Stimulated activated naive CD8-positive, alpha-beta T cell treated with anti-CD3 and anti-CD28 coated beads, Interleukin-15, amount 100 ng/mL, for 72 hours (primary cell): ENCODE measurements at places on chromosomes 5 and 9.

DNA sequence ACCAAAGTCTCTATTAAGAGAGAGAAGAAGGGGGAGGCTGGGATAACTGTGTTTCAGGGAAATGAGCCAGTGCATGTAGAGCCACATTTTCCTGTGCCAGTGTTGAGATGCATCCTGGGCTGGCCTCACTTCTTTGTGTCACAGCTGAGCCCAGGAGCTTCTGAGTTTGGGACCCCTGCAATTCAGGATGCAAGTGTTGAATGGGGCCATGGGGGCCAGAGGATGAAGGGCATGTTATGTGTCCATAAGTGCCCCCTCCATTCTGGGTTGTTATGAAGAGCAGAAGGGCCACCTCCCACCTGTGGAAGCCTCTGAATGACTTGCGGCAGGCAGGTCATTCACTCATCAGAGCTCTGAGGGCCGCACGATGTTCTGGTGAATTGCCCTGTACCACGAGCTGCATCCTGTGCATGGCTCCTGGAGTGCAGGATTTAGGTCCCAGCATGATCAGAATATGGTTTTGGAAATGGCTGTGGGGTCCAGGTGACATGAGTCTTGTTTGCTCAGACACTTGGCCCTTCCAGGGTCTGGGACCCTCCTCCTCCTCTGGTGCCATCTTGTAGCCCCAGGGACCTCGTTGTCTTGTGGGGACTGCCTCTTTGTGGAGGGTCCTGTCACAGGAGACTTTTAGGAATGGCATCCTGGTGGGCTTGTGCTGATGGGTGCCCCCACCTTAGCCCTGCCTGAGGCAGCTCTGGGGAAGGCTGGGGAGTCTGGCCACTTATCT is 115.4 kb upstream of the PITX1 start:
- no peak for DNase-seq

- no peak for DNase-seq
These were observed 12.3 kb upstream of the MTMR12 start for GRCh38 chr5:32325062-32325461.

- DNase-seq, result no peak
These were observed 28.6 kb downstream of the ADAMTSL1 start for GRCh38 chr9:18502546-18502945.

DNA sequence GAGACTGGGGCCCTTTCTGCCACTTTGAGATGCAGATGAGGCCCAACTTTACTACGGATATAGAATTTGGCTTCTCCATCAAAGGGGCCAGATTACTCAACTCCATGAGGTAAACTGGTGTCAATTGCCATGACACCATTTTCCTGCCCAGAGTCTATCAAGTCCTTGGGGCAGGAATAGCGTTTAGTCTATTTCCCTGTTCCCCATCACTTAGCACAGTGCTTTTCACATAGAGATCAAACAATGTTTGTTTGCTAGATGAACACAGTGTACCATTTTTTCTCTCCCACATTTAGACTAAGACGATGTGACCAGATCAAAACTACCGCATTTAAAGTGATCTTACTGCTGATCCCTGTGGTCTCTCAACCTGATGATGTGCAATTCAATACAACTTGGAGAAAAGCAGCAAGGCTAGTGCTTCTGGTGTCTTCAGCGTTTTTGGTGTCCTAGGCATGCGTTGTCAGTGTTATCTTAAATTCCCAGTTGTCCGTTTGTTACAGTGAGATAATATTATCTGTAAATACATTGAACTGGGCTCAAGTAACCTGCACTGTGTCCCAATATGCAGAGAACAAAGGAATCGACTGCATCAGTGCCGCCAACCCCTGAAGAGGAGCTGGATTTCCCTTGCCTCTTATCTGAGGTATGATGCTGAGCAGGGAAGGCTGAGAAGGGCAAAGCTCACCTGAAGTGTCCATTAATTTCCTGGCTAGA is 446.2 kb downstream of the PLK2 start:
- no peak for DNase-seq

DNA sequence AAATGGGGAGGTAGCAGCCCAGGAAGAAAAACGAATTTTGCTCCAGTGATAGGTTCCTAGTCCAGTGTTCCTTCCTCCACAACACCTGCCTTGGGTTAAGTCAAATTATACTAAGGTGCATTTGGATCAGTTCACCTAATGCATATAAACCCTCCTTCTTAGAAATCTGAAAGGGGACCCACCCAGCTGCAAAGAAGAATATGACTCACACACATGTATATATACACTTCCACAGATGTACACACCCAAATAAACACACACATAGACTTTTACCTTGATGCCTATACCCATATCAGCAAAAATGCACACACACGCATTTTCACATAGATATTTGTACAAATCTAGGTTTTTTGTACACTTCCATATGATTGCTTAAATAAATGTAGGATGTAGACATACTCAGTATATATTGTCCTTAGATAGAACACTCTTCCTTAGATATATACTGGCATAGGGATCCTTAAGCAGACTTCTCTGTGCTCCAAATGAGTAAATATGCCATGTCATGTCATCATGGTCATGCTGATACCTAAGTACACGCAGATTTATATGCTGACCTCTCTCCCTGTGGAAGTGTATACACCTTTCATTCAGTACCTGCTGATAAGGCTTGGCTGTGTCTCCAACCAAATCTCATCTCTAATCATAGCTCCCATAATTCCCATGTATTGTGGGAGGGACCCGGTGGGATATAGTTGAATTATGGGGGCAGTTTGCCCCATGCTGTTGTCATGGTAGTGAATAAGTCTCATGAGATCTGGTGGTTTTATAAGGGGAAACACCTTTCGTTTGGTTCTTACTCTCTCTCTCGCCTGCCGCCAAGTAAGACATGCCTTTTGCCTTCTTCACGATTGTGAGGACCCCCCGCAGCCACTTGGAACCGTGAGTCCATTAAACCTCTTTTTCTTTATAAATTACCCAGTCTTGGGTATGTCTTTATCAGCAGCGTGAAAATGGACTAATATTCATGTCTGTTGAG is 10.2 kb downstream of the ADRB2 start:
- DNase-seq, result no peak

- DNase-seq, result no peak
These were observed 181.3 kb downstream of the CAVIN4 start for GRCh38 chr9:100759215-100759614.

DNA sequence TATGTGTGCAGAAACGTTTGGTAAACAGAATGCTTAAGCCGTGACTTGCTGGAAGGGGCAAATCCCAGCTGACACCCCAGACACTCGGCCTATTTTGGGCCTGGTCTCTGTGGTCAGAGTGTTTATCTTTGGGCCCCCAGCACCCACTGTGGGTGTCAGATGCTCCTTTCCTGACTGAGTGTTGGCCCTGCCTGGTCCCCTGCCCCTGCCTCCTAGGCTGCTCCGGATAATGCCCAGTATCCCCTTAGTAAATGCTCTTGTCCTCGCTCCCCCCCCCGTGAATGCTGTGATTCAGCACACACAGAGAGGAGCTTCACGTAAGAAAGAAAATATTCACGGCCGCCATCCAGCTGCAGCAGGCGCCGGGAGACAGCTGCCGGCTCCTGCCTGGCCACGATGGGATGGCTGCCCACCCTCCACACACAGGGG is 11.3 kb upstream of the ANGPTL2 start:
- DNase-seq, result no peak

DNA sequence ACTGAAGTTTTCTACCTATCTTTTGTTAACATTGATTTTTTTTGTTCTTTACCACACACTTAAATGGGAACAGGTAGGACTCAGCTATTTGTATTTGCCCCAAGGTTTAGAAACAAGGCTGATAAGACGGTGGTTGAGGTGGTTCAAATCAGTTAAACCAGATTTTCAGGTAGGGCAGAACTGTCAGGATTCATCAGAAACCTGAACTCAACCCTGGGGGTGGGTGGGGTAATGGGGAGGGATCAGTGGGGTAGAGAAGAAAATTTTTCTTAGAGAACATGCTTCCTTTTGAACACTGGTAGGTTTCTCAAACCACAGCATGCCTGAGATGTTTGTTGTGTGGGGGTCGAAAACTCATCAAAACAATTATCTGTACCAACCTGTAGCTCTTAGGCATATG is 113.0 kb downstream of the BASP1 start:
- DNase-seq, result no peak

DNA sequence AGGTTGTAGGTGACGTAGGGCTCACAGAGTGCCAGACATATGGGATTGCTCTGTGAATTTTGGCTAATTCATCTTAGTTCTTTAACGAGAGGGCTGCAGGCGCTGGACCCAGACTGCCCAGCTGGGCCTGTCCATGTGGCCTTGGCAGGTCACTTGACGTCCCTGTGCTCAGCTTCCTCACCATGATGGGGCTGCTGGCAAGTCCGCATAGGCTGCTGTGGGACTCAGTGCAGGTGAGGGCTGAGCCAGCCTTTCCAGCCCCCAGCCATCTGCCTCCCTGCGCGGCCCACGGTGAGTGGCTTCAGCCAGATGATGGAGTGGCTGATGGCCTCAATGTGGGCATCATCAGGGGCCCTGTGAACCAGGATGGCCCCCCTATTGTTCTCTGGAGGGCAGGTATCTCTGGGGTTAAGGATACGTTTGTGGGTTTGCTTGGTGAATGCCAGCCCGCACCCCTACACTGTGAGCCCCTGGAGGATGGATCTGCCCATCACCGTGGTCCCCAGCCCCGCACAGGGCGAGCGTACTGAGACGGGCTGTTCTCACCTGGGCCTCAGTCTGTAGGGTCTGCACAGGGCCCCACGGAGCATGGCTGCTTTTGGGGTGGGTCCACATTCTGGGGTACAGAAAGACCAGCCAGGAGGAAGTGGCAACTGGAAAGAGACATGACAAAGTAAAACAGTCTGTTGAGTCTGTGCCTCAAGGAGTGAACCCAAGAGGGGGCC is 3.7 kb downstream of the CARD19 start:
- no peak for DNase-seq

DNA sequence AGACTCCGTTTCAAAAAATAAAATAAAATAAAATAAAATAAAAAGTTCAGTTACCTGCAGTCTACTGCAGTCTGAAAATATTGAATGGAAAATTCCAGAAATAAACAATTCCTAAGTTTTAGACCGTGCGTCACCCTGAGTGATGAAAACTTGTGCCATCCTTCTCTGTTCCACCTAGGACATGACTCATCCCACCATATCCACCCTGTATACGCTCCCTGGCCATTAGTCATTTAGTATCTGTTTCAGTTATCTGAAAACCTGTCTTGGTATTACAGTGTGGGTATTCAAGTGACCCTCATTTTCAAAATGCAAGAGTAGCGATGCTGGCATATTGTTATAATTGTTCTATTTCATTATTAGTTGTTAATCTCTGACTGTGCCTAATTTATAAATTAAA is 51.8 kb upstream of the TEX48 start:
- no peak for DNase-seq

DNA sequence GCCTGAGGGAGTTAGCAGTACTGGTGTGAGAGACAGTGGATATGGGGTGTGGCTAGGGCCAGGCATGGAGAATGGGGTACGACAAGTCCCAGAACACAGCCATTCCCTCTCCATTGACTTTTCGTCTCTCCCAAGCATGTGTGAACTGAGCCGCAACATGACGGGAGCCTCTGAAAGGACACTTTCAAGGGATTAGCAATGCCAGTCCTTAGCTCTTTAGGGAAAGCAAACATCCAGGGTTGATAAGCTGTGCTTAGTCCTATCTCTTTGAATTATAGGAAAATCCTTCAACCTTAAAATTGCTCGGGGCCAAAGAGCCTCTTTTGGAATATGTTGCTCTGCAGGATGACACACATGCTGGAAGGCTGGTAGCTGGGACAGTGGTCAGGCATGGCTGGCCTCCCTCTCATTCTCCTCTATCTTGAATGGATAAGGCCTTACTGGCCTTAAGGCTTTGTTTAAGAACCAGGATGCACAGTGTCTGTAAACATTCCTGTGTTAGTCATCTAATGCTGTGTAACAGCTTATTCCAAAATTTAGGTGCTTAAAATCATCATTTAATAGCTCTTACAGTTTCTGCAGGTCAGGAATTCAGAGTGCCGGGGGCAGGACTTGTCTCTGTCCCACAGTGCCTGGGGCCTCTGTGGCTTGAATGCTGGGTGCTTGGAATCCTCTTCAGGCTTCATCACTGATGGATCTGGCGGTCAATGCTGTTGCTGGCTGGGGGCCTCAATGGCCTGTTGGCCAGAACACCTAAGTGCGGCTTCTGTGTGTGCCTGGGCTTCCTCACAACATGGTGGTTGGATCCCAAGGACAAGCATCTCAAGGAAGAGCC is 95.3 kb downstream of the PTTG1 start:
- DNase-seq, result no peak

DNA sequence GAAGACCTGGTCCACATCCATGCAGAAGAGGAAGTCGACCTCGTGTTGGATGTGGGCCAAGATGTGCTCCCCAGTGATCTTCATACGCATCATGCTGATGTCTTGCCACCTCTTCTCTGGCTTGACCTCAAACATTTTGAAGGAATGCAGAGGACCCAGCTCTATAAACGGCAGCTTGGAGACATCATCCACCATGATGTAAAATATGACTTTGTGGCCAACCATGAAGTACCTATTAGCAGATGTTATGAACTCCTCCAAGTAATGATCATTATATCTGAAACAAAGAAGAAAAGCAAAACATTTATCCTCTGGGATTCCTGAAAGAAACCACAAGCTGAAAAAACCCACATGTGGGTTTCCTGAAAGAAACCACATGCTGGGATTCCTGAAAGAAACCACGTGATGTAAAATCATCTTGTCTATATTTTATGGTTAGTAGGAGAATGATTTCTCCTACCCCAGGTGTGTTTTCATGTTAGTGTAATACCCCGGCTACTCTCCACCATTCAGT is 52.3 kb downstream of the GGTA1 start:
- no peak for DNase-seq

DNA sequence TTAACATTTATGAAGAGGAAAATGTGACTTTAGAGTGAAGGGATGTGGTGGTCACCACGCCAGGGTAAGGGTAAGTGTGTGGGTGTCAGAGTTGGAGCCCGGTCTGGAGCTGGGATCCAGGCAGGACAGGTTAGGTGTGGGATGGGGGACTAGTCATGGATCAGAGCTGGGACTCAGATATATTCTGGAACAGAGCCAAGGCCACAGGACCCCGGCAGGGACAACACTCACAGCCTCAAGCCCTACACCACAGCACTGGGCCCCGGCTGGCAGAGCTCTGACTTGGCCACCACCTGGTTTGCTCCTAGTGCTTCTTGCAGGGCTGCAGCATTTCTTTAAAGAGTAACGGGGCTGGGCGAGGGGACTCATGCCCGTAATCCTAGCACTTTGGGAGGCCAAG is 47.4 kb downstream of the C5orf15 start:
- DNase-seq, result no peak

GRCh38 chr5:111929867-111930266 is 172.9 kb upstream of the NREP start:
- no peak for DNase-seq

DNA sequence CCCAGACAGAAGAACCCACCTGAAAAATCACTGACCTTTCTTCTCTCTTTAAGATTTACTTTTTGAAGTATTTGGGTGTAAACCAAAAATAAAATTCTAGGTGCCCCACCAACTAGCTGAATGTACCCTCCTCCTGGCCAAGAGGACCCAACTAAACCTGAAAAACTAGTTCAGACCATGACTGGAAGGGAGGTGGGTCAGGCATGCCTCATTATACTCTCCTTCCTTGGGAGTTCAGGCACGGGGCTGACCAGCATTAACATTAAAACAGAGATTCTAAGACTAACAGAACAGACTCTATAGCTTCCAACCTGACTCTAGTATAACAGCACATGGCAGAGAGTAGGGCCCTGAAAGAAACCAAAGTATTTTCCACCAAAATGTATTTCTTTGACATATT is 61.4 kb downstream of the CERT1 start:
- DNase-seq, result no peak

GRCh38 chr5:133235696-133236426 is 184.0 kb downstream of the HSPA4 start:
- DNase-seq, result no peak

- no peak for DNase-seq
These were observed 190.8 kb downstream of the FANCC start for GRCh38 chr9:95126739-95127138.

GRCh38 chr5:89930591-89931392 is 478.8 kb downstream of the CETN3 start:
- no peak for DNase-seq
